ENCODE measurements at places on chromosomes 4 and X. TPM values are rescaled to one million over a fixed set of nuclear protein-coding genes. Genes with fewer than 3 reads are reported as not detected.

MAGEA2 gene
- not detected for total RNA-seq

GRCh38 chrX:67004451-67004850 lies 365.6 kb upstream of the EDA2R start:
- H3K27ac ChIP-seq = no peak overlapping the region
- no peak overlapping the region for H3K4me3 ChIP-seq
- no peak for DNase-seq
- H3K27me3 ChIP-seq = no peaks in the 10 kb centered on the region
- no peaks in the 10 kb centered on the region for H3K36me3 ChIP-seq
- no peaks in the 10 kb centered on the region for H3K4me1 ChIP-seq

- H3K4me3 ChIP-seq = no peak overlapping the region
- no peak overlapping the region for H3K27ac ChIP-seq
- H3K4me1 ChIP-seq = no peaks in the 10 kb centered on the region
- no peaks in the 10 kb centered on the region for H3K27me3 ChIP-seq
- DNase-seq = peak; percentile 5
- H3K36me3 ChIP-seq = no peaks in the 10 kb centered on the region
Measured at GRCh38 chr4:69910016-69910782, 20.7 kb upstream of the CSN1S1 start.

ETDB gene
- not detected for total RNA-seq

DNA sequence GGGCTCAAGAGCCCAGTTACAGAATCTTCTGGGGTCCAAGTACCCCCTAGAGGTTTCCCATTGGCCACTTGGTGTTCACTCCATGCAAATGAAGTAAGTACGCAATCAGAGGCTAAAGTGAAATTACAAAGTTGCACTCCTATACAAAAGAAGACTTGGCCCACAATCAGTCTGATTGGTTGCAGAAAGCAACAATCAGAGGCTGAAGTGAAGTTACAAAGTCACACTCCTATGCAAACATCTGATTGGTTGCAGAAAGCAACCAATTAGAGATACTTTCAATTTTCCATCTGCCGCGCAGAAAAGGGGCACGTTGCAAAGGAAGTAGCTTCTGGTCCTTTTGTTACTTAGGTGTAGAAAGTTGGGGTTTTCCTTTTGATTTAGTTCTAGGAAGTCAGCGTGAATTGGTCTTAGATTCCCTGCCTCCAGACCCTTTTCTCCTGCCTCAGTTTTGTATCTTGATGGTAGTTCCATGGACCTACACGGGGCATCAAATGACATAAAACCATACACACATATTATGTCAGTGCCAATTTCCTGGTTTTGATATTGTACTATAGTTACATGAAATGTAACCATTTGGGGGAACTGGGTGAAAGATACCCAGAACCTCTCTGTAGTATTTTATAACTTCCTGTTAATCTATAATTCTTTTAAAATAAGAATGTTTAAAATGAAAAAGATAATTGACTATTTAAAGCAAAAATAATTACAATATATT lies 12.4 kb upstream of the PIN4 start:
- no peak overlapping the region for H3K27ac ChIP-seq
- DNase-seq = no peak
- H3K27me3 ChIP-seq = no peaks in the 10 kb centered on the region
- H3K36me3 ChIP-seq = no peaks in the 10 kb centered on the region

DNA sequence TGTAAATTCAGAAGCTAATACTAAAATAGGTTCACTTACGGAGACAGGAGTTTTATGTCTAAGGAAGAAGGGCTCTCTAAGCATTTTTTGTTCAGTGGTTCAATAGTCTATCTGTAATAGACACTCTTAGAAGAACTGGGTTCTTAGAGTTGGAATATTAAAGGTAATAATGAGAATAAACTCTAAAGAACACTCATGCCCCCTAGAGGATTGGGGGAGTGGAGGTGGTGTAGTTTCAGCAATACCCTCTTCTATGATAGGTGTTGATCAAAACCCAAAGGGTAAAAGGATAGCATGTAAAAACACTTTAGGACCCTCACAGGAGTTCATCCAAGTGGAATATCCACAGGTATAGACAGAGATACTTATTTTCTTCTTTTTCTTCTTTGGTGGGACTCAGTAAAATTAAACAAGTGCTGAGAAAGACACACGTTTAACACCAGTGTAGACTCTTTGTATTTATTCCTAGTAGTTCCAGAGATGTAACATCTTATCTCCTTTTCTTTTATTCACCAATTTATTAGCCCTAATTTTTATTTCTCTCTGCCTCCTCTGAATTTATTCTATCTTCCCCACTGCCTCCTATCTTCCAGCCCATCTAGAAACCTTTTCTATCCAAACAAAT lies 25.7 kb upstream of the MND1 start:
- H3K4me3 ChIP-seq = no peak overlapping the region
- H3K27ac ChIP-seq = no peak overlapping the region
- H3K27me3 ChIP-seq = no peaks in the 10 kb centered on the region
- DNase-seq = peak; percentile 82
- peaks cover 30% of the 10 kb centered on the region for H3K36me3 ChIP-seq

- H3K4me1 ChIP-seq = no peaks in the 10 kb centered on the region
- DNase-seq = no peak
- H3K4me3 ChIP-seq = no peak overlapping the region
- no peaks in the 10 kb centered on the region for H3K27me3 ChIP-seq
Measured at GRCh38 chr4:64737026-64737853, 328.0 kb upstream of the TECRL start.

AREG gene
- total RNA-seq = not detected

GRCh38 chr4:146132445-146132844 lies 43.1 kb upstream of the LSM6 start:
- no peaks in the 10 kb centered on the region for H3K36me3 ChIP-seq
- no peaks in the 10 kb centered on the region for H3K27me3 ChIP-seq
- H3K4me1 ChIP-seq = no peaks in the 10 kb centered on the region

DNA sequence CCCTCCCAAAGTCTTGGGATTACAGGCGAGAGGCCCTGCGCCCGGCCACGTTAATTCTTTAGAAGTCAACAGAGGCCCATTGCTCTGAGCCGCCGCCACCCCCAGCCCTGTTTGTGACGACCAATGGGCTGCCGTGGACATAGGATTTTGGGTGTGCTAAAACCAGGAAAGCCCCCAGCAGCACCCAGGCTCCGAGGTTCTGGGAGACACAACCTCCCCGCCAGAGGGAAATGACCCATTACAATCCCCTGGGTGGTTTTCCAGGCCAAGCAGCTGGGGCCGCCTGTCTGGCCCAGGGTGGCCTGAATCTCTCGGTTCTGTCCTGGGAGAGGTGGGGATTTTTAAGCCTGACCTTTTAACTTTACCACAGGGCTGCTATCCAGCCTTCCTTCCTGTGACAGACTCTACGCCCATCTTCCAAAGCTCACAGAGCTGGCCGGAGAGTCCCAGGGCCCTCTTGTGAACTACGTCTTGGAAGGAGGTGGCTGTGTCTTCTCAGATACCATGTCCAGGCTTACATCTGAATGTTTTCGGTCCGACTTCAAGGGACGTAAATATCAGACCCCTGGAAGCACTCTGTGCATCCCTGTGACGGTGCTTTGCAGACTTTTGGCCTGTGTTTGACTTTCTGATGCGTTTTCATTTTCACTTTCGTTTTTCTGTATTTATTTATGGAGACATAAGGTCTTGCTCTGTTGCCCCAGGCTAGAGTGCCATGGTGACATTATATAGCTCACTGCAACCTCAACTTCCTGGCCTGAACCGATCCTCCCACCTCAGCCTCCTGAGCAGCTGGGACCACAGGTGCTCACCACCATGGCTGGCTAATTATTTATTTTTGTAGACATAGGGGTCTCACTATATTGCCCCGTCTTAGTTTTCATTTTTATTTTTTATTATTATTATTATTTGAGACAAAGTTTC lies 36.0 kb downstream of the P2RY8 start:
- H3K4me3 ChIP-seq = no peak overlapping the region
- no peak overlapping the region for H3K27ac ChIP-seq
- no peak for DNase-seq
- no peaks in the 10 kb centered on the region for H3K27me3 ChIP-seq
- no peaks in the 10 kb centered on the region for H3K36me3 ChIP-seq

DNA sequence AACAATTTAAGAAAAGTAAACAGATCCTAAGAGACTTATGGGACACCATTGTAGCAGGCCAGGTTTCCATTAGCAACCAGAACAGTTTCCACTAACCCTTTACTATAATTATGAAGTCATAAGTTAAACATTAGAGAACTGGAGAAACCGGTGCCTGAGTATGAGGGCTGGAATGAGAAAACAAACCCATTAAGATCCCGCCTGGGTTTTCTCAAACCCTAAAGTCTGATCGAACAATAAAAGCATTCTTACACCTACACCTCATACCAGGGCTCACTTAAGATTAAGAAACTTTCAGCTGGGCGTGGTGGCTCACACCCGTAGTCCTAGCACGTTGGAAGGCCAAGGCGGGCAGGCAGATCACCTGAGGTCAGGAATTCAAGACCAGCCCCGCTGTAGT lies 13.7 kb upstream of the DHX15 start:
- no peak for DNase-seq
- no peaks in the 10 kb centered on the region for H3K36me3 ChIP-seq
- no peaks in the 10 kb centered on the region for H3K27me3 ChIP-seq
- no peaks in the 10 kb centered on the region for H3K4me1 ChIP-seq
- no peak overlapping the region for H3K27ac ChIP-seq

RASL11B gene
- 0.67 TPM for total RNA-seq

- DNase-seq = no peak
- H3K4me1 ChIP-seq = peaks cover 6% of the 10 kb centered on the region
- H3K4me3 ChIP-seq = no peak overlapping the region
- no peak overlapping the region for H3K27ac ChIP-seq
Measured at GRCh38 chr4:54915276-54915675, 210.1 kb downstream of the KDR start.

- no peaks in the 10 kb centered on the region for H3K36me3 ChIP-seq
- DNase-seq = no peak
- H3K4me1 ChIP-seq = no peaks in the 10 kb centered on the region
- no peaks in the 10 kb centered on the region for H3K27me3 ChIP-seq
Measured at GRCh38 chr4:142596121-142596520, 250.0 kb downstream of the INPP4B start.

MSANTD1 gene
- total RNA-seq = 2.6 TPM

GRCh38 chrX:55206162-55206941 lies 13.8 kb upstream of the PAGE5 start:
- no peaks in the 10 kb centered on the region for H3K4me1 ChIP-seq
- H3K36me3 ChIP-seq = no peaks in the 10 kb centered on the region
- no peaks in the 10 kb centered on the region for H3K27me3 ChIP-seq
- H3K27ac ChIP-seq = no peak overlapping the region

GRCh38 chr4:27055221-27055760 lies 194.7 kb downstream of the STIM2 start:
- no peaks in the 10 kb centered on the region for H3K27me3 ChIP-seq
- no peak overlapping the region for H3K27ac ChIP-seq
- H3K4me1 ChIP-seq = no peaks in the 10 kb centered on the region
- no peaks in the 10 kb centered on the region for H3K36me3 ChIP-seq
- DNase-seq = peak; percentile 8

GRCh38 chr4:174135936-174136406 lies 147.5 kb downstream of the FBXO8 start:
- H3K4me3 ChIP-seq = peak overlapping the region; percentile 31
- DNase-seq = peak; percentile 56
- H3K4me1 ChIP-seq = peaks cover 46% of the 10 kb centered on the region
- no peaks in the 10 kb centered on the region for H3K27me3 ChIP-seq
- peak overlapping the region; percentile 8 for H3K27ac ChIP-seq
- H3K36me3 ChIP-seq = no peaks in the 10 kb centered on the region

WNK3 gene
- 12.8 TPM for total RNA-seq

GRCh38 chr4:76767983-76768382 lies 130.0 kb downstream of the SOWAHB start:
- no peak for DNase-seq
- no peaks in the 10 kb centered on the region for H3K36me3 ChIP-seq
- no peaks in the 10 kb centered on the region for H3K4me1 ChIP-seq
- H3K4me3 ChIP-seq = no peak overlapping the region

DNA sequence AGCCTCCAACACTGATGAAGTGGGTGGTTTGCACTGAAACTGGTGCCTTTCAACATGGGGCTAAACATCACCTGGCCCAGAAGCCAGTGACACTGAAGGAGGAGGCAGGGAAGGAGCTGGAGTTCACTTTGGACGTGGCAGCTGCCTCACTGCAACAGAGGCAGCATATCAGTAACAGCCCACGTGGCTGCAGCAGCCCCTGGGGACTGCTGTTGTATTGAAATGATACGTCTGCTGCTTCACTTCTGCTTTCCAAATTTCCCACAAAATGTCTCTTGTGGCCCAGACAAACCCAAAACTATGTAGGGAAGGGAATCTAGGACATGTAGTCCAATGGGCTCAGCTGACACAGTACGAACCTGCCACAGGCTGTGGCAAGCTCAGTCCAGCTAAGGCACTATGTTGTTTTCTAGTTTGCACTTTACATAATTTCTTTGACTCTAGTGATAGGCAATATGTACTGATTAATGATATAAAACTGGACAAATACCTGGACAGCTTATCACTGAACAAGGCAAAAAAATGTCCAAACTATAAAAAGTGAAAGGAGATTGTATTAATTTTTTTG lies 84.7 kb upstream of the RAPGEF2 start:
- DNase-seq = no peak
- H3K4me3 ChIP-seq = no peak overlapping the region
- no peaks in the 10 kb centered on the region for H3K36me3 ChIP-seq
- peaks cover 30% of the 10 kb centered on the region for H3K4me1 ChIP-seq

- H3K27me3 ChIP-seq = no peaks in the 10 kb centered on the region
- H3K27ac ChIP-seq = no peak overlapping the region
- DNase-seq = no peak
- no peaks in the 10 kb centered on the region for H3K36me3 ChIP-seq
Measured at GRCh38 chr4:76526585-76526990, 91.6 kb downstream of the SHROOM3 start.

DNA sequence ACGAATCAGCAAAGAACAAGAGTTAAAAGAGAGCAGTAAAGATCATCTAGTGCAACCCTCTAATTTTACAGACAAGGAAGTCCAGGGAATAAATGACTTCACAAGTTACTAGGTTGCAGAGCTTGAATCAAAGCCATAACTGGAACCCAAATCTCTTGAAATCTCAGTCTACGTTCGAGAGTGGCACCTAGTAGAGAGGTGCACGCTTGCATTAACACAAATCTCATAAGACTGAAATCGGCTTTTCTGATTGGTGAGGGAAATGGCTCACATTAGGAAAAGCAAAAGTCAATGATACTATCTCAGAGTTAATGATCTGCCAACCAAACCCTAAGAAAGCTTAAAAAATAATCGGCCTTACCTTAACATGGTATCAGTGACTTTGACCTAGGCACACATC lies 43.0 kb downstream of the FAT1 start:
- DNase-seq = no peak
- H3K27me3 ChIP-seq = no peaks in the 10 kb centered on the region
- H3K4me1 ChIP-seq = peaks cover 52% of the 10 kb centered on the region

- peak; percentile 33 for DNase-seq
- H3K27me3 ChIP-seq = no peaks in the 10 kb centered on the region
- no peaks in the 10 kb centered on the region for H3K36me3 ChIP-seq
Measured at GRCh38 chrX:134886002-134886596, 104.7 kb upstream of the SMIM10 start.

GRCh38 chr4:85520765-85521749 lies 46.1 kb downstream of the ARHGAP24 start:
- no peak for DNase-seq
- no peaks in the 10 kb centered on the region for H3K4me1 ChIP-seq
- no peaks in the 10 kb centered on the region for H3K36me3 ChIP-seq
- no peak overlapping the region for H3K4me3 ChIP-seq
- H3K27me3 ChIP-seq = no peaks in the 10 kb centered on the region

DKK2 gene
- 99.3 TPM for total RNA-seq
